ENCODE measurements at places on chromosomes 7 and 10.

DNA sequence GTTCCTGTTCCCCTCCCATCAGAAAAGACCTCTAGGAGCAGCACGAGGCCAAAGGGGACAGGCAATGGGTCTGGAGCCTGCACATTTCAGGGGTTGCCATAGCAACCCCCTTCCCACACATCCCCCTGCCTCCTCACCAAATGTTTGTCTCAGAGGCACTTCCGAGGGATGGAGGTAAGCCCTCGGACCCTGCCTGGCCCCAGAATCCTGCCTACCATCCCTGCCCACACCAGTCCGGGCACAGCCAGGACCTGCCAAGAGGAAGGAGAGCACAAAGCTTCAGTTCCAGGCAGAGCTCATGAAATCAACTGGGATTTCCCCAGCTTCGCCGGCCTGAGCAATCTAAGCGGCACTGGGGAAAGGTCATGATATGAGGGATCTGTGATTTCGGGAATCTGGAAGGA is 175.0 kb upstream of the PLXNA4 start:
- no peak for DNase-seq

- DNase-seq, result no peak
Measured at GRCh38 chr7:157411580-157411979, 74.8 kb downstream of the DNAJB6 start.

DNA sequence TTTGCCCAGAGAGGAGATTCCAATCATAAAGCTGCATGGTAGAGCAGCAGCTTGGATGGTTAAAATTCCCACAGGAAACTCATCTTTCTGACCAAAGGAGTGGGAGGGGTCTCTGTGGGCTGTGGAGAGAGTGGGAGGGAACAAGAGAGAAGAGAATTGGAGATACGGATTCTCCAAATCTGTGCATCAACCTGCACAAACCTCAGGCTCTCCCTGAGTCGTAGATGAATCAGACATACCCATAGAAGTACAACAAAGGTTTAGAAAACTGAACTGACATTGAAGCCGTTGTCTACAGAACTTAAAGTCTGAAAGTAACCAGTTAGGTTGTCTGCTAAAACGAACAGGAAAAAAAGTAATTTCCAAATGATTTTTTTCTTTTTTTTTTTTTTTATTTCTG is 41.9 kb downstream of the CYCS start:
- no peak for DNase-seq

GRCh38 chr7:112665709-112666108 is 124.5 kb downstream of the TMEM168 start:
- no peak for DNase-seq

GRCh38 chr10:44857363-44858016 is 53.6 kb upstream of the TMEM72 start:
- DNase-seq, result peak; percentile 9
